NCI-H1048 (cell line): ENCODE measurements at places on chromosomes 4 and X.

DNA sequence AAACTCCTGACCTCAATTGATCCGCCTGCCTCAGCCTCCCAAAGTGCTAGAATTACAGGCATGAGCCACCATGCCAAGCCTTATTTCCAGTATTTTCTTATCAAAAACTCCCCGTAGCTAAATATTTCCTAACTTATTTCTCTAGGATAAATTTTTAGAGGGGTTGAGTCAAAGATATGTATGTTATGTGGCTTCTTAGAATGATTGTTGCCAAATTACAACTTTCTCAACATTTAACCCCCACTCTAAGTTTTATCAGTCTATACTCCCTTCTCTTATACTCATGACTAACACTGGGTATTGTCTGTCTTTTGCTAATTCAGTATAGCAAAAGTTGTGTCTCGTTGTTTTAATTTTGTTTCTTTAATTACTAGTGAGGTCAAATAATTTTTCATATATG, 187.7 kb upstream of the LNX1 start:
- DNase-seq: no peak

DNA sequence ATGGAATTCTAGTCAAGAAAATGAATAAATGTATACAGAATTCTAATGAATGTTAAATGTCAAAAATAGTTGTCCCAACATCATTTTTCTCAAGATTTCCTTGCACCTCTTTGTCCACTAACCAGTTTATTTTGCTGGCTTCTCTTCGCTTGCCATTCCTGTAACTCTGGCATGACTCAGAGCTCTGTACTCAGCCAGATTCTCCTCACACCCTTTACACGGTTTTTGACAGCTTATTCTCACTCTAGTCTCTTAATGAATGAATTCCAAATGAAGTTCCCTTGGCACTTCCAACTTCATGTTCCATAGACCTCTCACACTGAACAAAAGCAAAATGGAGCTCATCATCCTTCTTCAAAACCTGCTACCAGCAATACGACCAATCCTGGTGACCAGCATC, 419.3 kb upstream of the SLIT2 start:
- no peak for DNase-seq

GRCh38 chrX:1618689-1619088, 3.8 kb downstream of the ASMT start:
- no peak for DNase-seq

- DNase-seq: no peak
Measured at GRCh38 chrX:128781506-128781905, 729.3 kb upstream of the ACTRT1 start.

GRCh38 chrX:151902813-151903591, 9.7 kb upstream of the MAGEA4 start:
- no peak for DNase-seq

DNA sequence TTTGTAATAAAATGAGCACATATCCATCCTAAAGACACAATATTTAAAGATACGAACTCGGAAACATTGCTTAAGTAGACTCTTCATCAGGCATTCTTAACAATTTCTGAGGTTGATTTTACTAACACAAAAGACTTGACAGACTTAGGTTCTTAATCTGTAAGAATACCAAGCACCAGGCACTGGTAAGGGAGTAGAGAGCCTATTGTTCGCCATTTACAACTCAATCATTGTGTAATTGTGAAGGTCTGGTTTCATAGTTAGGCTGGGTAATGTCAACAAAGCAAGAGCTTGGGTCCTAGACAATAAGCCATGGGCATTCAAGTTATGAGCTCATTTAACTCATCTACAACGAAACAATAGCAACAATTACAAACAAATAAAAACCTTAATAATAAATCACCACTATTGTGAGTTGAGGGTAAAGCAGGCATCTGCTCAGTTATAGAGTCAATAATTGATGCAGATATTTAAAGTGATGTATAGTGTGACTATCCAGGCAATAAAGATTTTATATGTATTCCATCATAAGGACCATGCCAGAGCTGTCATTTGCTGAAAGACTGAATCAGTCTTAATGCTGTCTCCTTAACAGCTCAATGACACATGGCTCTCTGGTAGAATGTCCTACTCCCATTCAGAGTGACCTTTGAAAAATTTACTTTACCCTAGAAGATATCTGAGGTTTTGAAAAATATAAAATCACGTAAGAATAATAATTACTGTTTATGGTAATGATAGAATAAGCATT, 664.0 kb upstream of the PCDH7 start:
- DNase-seq: no peak

DNA sequence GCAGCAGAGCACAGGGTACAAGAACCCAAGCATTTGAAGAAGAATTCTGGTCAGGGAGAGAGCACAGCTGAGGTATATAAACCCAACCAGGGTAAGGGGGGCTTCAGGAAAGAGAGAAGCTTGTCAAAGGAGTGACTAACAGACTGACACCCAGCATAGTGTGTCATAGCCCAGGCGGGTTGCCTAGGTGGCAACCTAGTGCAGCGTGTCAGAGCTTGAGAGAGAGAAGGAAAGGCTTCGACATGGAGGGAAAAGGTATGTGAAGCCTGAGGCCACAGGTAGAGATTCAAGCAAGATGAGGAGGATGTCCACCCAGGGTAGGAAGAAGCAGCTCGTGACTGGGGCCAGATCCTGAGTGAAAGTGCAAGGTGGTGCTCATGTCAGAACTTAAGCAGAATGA, 8.5 kb upstream of the ANTXR2 start:
- no peak for DNase-seq

GRCh38 chr4:158333820-158334219, 123.5 kb downstream of the TMEM144 start:
- no peak for DNase-seq

GRCh38 chr4:31035761-31036160, 315.6 kb downstream of the PCDH7 start:
- no peak for DNase-seq

DNA sequence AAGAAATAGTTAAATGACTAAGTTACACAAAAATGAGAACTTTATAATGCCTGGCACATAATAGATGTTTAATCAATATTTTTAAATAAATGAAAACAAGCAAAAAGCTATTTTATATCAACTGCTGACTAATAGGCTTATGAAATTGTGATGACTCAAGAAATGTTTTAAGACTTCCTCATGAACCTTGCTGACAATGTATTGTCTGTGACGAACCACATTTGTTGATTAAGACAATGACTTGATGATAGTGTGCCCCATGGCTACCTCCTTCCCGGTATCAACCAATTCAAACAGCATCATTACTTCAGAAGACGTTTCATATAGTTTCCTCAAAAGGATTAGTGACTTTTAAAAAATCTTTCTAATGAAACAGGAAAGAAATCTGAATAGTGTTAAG, 7.9 kb downstream of the CXCL6 start:
- DNase-seq: no peak

DNA sequence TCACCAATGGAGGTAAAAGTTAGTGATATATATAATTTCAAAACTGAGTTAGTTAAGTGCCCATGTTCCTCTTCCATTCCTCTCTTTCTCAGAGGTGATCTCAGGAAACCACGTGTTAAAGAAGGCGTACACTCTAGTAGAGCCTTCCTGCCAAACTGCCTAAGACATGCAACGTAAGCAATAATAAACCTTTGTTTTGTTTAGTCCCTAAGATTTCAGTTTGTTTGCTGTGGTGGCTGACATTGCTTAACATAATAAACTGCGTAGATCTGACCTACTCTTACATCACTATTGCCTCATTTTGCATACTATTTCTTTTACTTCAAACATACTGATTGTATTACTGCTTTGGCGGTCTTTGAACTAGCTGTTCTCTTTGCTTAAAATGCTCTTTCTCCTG, 99.2 kb downstream of the JADE1 start:
- no peak for DNase-seq

DNA sequence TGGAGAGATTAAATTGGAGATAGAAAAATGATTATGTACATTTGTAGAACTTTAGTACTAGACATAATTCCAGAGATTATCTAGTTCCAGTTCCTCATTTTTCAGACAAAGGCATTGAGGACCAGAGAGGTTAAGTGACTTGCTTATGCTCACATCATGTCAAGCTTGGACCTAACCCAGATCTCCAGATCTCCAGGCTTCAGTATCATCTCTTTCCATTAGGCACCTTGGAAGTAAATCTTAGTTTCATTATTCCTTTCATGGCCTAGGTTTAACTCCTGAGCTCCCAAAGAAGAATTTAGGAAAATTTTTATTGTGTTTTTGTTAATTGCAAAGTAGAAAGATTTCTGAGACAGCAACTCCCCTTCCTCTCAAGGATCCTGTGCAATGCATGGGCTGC, 148.8 kb downstream of the GATB start:
- no peak for DNase-seq

- DNase-seq: no peak
Measured at GRCh38 chr4:172982151-172982590, 186.4 kb upstream of the GALNT7 start.

- no peak for DNase-seq
Measured at GRCh38 chr4:148173397-148174017, 268.7 kb downstream of the NR3C2 start.

DNA sequence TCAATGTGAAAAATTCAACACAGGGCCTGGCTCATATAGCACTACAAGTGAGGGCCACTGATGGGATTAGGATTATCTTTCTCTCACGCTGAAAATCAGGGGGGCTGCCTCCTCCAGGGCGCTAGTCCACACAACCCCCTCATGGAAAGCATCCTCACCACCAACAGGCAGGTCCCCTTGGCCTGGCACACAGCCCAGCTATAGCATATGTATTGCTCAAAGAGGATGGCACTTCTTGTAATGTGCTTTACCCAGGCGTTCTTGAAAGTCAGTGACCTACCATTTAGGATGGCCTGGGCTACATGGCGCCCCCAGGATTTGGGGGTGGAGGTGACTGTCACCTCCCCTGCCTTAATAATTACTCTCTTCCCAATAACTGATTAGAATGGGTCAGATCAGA, 71.0 kb upstream of the LSM6 start:
- no peak for DNase-seq

DNA sequence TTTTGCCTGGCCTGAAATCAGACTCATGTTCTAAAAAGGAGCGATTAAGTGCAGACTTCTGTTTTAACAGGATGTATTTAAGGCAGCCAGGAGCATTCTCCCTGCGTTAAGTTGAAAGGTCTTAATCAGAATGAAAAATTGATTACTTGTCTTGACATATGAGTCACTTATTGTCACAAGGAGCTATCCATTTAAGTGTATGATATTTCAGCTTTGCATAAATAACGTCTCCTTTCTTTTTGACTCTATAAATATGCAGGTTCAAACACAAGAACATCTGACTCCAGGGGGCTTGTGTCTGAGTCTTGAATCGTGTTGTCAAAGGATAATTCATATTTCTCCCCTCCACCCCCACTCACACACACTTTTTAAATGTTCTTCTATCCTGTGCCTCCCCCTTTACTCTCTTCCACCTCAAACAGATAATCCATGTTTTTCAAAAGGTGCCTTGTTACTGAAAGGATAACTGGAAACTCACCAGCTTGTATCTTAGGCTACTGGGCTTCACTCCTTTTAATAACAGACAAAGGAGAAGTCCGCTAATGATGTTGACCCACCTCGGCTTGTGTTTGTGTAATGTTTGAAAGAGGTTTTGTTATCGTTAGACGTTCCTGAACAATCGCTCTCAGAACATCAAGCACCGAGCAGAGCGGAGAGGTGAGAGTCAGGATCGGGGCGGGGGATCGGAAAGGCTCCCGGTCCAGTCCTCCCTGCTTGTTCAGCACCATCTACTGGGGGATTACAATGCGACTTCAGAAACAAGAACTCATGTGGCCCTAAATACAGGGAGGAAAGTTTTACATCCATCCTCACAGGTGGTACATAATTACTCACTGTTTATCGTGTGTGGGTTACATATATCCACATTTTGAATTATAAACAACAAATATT, 107.5 kb upstream of the RPL34 start:
- DNase-seq: no peak

DNA sequence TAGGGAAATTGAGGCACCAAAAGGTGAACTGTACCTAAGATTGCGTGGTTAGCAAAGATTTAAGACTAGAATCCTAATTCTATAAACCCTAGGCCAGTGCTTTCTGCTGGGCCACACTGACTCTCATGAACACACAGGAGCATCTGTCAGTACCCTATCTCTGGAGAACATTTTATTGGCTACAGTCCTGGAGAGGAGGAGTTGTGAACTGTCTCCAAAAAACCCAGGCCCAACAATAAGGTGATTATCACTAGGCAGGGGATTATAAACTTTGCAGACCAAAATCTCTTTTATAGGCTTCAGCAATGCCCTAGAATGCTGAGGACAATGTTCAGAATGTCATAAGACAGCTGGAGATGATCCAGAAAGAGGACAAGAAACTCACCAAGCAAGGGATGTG, 24.1 kb downstream of the OPHN1 start:
- no peak for DNase-seq

GRCh38 chr4:176775338-176775737, 17.4 kb downstream of the VEGFC start:
- DNase-seq: no peak

DNA sequence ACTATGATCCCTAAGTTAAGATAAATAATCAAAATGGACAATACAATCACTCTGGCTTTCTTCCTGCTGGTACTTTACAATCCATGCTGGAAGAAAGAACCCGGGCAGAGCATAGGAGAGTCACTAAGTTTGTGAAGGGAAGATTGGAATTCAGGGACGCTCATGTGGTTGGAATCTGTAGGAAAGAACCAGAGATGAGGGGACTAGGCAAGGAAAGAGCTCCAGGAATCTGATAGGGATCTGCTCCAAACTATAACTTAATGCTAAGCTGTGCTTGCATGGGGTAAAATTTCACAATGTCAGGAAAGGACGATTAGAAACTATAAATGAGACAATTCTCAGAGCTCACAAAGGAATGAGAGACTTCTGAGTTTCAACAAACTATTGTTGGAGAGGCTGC, 167.5 kb downstream of the ADGRA3 start:
- DNase-seq: no peak

- no peak for DNase-seq
Measured at GRCh38 chr4:80011636-80012236, 61.3 kb downstream of the ANTXR2 start.
